Stimulated activated CD8-positive, alpha-beta memory T cell treated with anti-CD3 and anti-CD28 coated beads, Interleukin-4, amount 100 ng/mL, for 4 hours (primary cell): ENCODE measurements at places on chromosomes 5 and 9.

DNA sequence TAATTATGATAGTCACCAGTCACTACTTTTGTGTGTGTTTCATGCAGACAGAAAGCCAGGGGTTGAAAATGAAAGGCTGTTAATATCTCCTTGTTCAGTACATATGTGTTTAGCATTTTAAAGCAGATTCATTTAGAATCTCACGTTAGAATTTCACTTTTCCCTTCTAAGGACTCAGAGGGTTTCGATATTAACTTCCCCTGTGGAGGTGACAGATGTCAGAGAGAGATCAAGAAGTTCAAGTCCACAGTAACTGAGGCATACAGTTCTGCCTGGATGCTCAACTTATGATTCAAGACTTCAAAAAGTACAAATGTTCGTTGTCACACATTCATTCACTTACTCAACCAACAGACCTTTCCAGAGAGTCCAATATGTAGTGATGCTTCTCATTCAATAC is 251.1 kb downstream of the EBF1 start:
- no peak for DNase-seq

DNA sequence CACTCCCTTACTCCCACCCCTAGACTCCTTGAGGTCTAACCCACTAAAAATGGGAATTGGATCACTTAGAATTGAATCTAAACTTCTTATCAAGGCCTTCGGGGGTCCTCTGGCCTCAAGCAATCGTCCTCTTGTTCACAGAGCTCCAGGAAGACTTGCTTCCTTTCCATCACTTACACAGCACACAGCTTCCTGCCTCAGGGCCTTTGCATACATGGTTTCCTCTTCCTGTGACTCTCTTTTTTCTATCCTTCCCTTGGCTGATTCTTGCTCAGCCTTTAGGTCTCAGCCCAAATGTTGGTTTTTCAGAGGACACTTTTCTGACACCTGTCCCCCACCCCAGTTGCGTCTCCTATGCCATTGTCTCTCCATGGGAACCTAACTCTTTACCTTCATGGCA is 50.0 kb upstream of the ALDH1B1 start:
- no peak for DNase-seq

DNA sequence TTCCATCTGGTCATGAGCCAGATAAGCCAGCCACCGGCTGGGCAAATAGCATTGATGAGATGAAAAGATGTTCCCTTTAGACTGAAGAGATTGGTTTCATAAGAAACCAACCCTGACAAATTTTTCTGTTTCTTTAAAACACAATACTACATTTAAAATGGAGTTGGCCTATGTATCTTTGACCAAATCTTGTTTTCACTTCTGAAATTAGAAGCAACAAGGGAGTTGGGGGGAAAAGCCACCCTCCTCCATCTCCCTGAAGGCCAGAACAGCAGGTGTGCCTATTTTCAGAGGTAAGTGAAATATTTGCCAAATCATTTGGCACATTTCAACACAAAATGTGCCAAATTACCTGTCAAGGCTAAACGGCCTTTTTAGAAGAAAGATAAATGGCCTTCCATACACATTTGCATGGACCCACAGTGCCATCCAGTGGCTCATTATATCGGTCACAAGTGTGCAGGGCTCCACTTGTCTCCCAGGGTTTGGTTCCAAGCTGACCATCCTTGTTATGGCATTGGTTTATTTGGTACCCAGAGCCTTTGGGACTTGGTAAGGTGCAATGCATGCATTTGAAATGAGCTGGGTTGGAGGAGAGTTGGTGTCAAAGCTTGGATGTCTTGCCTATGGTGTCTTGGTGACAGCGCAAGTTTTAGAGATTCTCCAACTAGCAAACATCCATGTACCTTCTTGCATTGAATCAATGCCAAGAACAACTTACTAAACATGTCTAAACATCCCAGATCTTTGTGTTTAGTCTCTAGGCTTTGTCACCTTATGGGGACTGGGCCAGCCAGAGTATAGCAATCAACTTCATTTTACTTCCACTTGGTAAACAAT is 372.0 kb upstream of the KIF2A start:
- DNase-seq = no peak

DNA sequence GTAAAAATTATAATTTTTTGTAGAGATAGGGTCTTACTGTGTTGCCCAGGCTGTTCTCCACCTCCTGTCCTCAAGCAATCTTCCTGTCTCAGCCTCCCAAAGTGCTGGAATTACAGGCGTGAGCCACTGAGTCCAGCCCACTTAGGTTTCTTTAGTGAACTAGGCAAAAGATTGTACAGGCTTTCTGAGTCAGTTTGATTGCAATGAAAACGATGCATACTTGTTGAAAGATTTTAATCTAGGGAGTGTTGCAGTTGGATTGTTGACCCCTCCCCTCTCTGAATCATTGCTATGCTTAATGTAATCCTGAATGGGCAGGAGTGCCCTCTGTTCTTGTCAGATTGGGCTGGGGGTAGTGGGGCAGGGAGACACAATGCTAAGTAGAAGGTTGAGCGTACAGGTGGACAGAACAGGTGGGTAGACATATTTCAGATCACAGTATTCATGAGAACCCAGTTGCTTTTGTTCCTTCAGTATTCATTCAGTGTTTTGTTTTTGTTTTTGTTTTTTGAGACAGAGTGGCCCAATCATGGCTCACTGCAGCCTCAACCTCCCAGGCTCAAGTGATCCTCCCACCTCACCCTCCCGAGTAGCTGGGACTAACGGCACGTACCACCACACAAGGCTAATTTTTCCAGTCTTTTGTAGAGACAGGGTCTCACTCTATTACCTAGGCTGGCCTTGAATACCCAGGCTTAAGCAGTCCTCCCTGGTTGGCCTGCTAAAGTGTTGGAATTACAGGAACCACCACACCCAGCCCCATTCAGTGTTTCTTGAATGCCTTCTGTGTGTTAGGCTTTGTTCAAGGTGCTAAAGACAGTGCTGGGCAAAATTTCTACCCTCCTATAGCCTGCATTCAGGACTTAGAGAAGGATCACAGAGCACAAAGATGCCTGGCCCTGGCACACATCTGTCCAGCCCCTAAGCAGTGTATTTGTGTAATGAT is 70.1 kb downstream of the KIAA1958 start:
- DNase-seq = no peak

DNA sequence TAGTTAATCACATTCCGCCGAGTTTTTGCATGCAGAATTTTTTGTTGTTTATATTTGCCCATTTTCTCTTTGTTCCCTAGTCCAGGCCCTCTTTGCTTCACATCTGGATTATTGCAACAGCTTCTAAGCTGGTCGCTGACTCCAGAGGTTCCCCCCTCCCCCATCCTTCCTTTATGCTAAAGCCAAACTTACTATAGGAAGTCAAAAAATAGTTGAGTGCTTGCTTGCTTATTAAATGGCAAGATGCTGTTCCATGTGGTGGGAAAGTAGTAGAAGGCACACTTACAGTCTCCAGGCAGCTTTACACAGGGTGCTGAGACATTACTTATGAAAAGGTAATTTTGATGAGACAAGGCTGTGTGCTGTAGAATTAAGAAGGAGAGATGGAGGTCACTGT is 1.3 kb downstream of the ZBTB34 start:
- no peak for DNase-seq
